Ureter (tissue), 1 donor: ENCODE measurements at places on chromosomes 2 and 18. TPM values are rescaled to one million over a fixed set of nuclear protein-coding genes. Genes with fewer than 3 reads are reported as not detected.

DNA sequence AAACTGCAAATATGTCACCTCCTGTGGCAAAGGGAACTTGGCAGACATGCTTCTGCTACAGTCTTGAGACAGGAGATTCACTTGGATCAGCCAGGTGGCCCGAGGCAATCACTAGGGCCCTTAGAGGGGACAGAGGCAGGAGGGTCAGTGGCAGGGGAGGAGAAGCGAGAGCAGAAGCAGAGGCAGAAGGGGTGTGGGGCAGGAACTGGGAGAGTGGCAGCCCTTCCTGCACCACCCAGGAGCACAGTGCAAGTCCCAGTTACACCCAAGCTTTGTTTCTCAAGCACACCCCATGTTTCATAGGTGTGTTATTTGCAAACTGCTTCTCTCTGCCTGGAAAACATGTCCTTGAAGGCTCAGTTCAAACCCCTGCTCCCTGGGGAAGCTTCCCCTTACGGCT, 309.7 kb upstream of the MYT1L start:
- DNase-seq = peak; percentile 26

Gene ICA1L
- 35.9 TPM for total RNA-seq

DNA sequence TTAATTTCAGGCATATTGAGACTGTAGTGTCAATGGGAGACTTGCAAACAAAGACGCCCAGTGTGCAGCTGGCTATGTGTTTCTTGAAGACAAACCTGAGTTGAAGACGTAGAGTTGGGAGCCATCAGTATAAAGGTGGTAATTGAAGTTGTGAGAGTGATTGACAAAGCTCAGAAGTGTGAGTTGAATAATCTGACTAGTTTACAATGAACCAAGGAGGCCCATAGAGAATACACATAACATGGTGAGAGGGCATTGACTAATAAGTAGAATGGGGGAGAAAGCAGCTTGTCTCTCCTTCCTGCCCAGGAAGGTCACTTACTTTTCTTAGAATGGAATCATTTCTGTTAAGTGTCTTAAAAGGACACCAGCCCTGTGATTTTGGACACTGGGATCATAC, 14.1 kb downstream of the SP110 start:
- DNase-seq = no peak

Gene MAP2
- 3.0 TPM for total RNA-seq

Gene HTR2B
- total RNA-seq = 0.44 TPM

Gene PTRHD1
- total RNA-seq = 38.4 TPM

DNA sequence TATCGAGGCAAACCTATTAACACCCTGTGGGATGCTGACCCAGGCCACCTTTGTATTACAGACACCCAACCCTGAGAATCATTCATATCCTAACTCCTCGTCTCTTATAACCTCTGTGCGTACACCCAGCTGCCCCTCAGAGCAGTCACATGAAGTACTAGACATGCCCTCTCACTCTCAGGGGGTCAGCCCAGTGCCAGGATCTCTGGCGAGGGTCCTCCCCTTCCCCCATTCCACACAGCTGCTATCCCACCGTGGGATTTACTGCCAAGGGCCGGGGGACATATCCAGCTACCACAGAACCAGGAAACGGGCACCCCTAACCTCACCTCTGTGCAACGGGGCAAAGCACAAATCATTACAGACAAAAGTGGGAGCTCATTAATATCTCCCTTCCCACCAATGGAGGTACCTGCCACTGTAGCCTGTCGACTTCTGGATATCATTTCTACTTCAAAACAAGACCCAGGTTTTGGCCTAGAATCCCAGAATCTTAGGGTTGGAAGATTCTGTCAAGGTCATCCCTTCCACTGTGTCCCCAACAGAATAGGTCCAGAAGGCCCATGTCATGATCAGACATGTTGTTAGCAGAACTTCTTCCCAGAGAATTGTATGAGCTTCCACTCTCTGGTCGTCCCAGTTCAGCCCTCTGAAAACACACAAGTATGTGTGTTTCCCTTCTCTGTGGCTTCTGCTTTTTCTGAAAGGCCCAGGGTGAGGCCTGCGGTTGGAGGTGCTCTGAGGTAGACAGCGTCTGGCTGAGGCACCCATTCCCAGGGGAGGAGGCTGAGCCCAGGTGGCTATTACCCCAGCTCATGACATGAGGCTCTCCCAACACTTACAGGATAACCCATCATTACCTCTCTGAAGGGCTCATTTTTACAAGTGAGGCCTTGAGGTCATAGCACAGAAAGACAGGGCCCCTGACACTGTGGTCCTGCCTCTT, 1.7 kb downstream of the TMBIM1 start:
- no peak for DNase-seq

GRCh38 chr2:128617661-128618060, 299.0 kb upstream of the HS6ST1 start:
- DNase-seq = no peak
